ENCODE measurements at places on chromosomes 2 and 18.

- no peak for DNase-seq
Measured at GRCh38 chr2:232974396-232974795, 38.7 kb downstream of the NGEF start.

- no peak for DNase-seq
Measured at GRCh38 chr18:8735274-8735673, 29.9 kb downstream of the MTCL1 start.

- no peak for DNase-seq
Measured at GRCh38 chr2:129255610-129256313, 723.7 kb upstream of the RAB6C start.

DNA sequence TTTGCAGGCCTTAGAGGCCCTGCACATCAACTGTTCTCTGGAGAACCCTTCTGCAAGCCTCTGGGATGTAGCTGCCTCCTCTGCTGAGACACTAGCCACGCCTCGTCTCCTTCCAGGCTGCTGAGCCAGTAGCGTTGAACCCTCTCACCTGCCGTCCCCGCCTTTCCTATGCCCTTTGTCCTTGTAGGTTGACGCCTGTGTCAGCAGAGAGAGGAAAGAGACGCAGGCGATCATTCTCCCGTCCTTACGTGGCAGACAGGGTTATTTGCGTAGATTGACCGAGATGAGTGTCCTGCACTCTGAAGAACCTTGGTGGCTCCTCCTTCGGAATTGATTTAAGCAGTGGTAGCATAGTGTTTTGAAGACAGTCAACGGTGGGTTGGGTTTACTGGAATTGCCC, 27.8 kb downstream of the ID2 start:
- DNase-seq: no peak

DNA sequence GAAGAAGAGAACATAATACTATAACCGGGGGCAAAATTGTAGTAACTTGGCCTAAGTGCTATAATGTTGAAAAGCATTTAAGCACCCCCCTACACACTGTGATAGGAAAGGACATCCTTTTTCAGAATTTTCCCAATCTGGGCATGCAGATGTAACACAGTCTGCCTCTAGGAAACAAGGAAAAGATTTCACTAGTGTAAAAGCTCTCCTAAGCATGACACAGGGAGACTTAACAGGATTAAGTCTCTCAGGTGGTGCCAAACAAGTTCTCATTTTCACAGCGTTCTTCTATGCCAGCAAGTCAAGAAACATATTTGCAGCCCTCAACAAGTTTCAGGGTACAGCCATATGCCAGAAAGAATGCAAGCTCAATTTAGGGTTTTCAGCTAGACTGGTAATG, 53.0 kb downstream of the NCKAP5 start:
- no peak for DNase-seq

DNA sequence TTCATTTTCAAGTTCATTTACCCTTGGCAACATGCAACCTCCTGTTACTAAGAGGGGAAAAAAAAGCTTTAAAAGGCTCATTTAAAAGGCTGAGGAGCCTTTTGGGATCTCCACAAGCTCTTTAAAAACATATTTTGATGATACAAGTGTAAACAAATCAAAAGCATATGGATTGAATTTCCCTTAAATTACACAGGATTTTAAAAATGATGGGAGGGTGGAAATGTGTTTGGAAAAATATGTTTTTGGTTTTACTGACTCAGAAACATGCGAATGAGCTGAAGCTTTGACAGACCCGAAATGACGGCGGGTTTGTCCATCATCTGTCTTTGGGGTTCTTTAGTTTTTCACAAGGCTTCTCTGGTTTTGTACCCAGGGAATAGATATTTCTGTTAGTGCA, 180.6 kb upstream of the CCDC68 start:
- DNase-seq: no peak

GRCh38 chr18:78192054-78192453, 787.6 kb upstream of the SALL3 start:
- DNase-seq: no peak

DNA sequence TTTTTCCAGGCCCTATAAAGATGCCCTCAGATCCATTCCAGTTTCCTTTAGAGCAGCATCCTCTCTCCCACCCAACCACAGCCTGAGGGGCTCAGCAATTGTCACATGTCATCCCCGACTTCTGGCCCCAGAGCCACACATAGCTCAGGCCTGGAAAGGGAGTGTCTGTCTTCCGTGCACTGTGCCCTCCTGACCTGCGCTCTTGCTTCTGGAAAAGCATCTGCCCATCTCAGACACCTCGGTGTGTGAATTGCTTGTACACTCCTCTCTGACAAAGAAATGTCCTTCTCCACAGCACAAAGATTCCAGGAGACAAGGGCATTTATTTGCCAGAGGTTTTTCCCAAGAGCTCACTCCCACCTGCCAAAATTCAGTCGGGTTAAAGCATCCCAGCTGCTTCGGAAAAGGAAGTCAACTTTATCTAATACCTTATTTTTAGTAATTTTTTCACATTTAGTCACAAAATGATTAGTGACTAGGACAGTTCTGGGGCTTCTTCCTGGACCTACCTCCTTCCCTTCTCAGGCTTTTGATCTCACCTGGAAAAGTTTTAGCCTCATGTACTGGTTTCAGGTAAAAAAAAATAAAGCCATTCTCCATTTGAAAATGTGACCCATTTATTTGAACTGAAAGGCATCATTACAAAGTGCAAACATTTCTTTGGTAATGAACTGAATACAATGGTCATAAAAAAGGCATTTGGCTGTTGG, 112.9 kb downstream of the PXDN start:
- no peak for DNase-seq

DNA sequence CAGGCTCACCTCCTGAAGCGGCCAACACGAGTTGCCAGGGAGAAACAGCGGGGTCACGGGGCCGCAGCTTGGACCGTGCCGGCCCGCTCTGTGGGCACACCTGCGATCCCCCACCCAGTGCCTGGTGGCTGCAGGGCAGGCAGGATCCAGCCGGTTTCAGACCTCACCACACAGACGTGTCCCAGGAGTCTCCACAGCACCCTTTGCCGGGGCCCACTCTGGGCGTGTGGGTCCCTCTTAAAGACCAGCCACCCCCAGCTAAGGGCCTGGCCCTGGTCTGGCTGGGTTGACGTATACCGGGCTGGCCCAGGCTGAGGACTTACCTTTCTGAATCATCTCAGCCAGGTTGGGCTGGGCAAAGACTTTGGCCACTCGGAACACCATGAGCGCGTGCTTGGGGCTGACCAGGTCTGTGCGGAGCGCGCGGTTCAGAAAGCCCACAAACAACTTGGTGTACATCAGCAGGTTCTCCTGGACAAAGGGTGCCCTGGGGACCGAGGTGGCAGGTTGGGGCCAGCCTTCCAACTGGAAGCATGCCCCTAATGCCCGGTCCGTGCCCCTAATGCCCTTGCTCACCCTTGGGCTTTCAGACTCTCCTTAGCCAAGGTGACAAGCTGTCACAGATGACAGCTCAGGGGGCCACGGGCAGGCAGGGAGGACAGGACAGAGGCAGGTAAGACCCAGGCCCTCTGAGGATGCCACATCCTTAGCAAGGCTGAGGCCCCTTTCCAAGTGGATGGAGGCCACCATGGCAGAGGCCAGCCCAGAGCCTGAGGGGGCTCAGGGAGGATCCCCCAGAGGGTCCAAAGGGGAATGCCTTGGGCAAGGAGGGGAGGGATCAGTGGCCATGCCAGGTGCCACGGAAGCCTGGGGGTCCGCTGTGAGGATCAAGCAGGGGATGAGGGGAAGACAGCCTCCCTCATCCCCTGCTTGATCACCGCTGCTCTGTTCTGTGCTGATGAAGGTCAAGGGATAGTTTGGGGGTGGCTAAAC, 10.2 kb upstream of the CCDC74B start:
- no peak for DNase-seq

DNA sequence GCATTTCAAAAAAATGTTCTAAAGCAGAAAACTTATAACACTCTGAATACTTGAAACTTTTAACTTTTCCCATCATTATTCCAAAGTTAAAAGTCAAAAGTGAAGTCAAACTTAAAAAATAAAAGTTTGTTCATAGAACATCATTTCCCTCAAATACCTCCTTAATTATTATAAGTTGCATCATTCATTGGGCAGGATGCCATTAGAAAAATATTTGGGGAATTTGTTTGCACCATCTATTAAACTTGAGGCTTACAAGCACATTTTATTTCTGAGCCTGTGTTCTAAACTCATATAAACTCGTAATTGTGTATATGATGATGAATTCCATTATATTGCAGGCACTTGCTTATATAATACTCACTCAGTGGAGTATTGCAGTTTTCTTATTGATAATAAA, 588.0 kb upstream of the NRXN1 start:
- DNase-seq: no peak

- no peak for DNase-seq
Measured at GRCh38 chr18:59696311-59697235, 650 bp downstream of the CCBE1 start.

DNA sequence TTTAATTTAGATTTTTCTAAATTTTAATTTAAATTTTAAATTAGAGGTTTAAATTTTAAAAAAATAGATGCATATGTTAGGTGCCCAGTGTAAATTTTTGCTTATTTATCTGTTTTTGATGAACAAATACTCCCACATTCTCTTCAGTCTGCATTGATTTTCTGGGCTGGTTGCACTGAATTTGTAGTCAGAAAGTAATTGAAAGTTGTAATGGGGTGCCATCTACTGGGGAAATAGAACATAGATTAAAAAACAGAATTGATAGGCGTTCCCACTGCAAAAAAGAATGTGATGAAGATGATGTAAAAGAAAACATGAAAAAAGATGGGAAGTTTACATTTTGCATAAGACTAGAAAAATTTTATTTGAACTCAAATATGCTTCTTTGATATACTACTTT, 51.7 kb upstream of the CCDC85A start:
- DNase-seq: no peak

DNA sequence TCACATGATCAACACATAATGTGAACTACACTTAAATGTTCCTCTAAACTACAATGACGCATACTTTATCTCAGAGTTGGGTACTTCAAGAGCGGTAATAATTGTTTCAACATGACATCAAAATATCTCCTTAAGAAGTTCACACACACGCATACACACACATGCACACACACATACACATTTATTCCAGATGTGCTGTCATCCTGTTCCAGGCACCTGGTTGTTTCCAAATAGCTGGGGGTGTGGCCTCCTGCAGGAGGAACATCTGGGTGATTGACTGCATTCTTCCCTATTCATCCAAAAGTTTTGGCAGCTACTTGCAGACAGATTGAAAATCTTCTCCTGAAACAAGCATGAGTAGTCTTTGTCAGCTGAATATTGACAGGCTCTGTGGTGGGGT, 37.9 kb upstream of the PIK3C3 start:
- DNase-seq: no peak

DNA sequence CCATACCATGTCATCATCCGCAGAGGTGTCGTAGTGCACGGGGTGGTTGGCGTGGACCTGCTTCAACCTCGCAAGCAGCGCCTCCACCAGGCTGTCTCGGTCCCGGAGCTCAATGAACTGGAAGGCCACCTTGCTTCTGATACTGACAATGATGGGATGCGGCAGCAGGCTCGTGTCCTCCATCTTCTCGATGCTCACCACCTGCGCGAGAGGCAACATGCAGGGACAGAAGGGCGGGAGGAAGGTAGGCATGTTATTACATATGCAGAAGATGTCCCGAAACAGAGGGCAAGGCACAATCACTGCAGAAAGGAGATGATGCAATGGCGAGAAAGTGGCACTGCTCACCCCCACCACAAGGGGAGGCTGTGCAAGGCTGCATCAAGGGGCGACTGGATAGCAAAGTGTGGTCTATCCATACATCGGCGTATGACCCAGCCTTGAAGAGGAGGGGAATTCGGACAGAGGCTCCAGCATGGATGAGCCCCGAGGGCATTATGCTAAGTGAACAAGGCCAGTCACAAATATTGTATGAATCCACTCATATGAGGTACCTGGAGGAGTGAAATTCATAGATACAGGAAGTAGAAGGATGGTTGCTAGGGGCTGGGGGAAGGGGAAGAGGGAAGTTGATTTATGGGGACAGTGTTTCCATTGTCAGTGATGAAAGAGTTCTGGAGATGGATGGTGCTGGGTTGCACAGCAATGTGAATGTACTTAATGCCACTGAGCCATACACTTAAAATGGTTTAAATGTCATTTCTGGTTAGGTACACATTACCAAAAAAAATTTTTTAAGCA, 36.6 kb downstream of the RPL31 start:
- no peak for DNase-seq

DNA sequence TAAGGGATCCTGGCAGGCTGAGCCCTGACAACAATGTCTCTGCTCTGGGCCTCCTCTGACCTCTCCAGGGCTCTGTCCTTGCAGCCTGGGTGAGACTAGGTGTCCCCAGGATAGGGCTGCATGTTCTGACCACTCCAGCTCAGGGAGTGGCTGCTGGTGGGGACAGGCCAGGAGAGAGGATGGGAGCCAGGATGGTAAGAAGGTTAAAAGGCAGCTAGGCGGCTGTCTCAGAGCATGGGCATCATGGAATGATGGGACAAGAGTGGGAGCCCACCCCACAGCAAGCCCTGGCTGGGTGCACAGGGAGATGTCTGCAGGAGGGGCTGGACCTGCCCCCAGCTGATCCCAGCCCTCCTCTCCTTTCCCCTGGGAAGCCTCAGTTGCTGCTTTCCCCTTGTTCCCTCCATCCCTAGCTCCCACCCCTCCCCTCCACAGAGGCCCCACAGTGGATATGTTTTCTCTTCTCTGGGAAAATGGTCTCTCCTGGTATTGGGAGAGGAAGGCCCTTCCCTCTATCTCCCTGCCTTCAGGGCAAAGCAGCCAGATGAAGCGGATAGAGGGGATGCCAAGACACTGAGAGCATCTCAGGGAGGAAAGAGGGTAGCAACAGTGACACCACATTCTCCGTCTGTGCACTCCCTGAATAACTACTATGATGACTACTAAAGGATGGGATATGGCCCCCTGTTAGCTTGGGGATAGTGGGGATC, 334.3 kb downstream of the DYSF start:
- no peak for DNase-seq

DNA sequence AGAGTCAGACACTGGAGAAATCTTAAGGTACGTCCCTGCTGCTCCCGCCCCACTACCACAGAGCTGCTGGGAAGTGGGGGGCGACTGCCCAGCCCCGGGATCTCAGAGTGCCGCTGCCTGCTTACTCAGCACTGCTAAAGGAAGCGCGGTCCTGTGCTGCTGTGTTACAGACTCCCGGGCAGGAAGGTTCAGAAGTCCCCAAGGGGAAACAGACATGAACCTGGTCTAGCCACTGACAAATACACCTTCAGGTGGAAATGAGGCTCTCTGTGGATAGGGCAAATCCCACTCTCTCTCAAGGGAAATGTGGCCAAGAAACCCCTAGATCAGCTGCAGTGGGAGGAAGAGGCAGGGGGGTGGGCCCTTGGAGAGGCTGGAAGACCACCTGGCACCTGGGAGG, 13.7 kb downstream of the MTERF4 start:
- DNase-seq: no peak

GRCh38 chr2:97910403-97911205, 85.1 kb downstream of the TMEM131 start:
- DNase-seq: no peak

- DNase-seq: no peak
Measured at GRCh38 chr2:59034837-59035236, 793.7 kb upstream of the FANCL start.

DNA sequence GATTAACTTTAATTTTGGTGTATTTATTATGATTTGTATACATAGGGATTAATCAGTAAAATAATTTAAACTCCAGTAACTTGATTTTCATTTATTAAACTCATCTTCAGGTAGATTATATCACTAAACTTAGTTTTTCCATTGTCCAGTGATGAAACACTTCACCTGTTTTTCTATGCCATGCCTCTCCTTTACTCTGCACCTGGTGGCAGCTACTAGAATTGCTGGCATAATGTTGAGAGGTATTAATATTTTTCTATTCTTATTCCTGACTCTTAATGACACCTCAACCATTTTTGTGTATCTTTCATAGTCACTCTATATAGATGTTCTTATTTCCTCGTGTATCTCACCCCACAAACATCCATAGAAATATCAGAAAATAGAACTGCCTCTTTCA, 940.3 kb upstream of the CRIM1 start:
- no peak for DNase-seq

Measured in CD8-positive, alpha-beta T cell (primary cell).